Natural killer cell (primary cell): ENCODE measurements at places on chromosomes 16 and 17.
A peak's percentile ranks its signal among the peaks of the same experiment; 100 is the strongest.

DNA sequence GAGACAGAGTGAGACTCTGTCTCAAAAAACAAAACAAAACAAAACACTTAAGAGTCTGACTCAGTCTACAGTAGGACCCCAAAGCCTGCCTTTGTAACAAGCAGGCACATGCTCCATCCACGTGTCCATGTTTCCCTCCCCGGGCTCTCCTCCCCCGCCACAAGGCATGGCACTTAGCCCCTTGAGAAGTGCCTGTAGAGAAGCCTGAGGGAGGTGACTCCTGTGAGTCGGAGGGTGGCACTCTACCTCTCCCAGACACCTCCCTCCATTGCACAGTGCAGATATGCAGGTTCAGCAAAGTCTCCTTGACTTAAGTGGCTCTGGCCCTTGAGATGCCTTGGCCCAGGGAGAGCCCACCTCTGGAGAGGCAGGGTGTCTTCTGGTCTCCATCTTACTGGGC is 6.8 kb downstream of the FHOD1 start:
- no peak for DNase-seq

- no peak for DNase-seq
These were observed 184.9 kb downstream of the SEC14L1 start for GRCh38 chr17:77325577-77326075.

GRCh38 chr17:27329146-27329805 is 35.4 kb downstream of the WSB1 start:
- no peak for DNase-seq

GRCh38 chr17:7282752-7283321 is 1.3 kb downstream of the SLC2A4 start:
- no peak for DNase-seq

DNA sequence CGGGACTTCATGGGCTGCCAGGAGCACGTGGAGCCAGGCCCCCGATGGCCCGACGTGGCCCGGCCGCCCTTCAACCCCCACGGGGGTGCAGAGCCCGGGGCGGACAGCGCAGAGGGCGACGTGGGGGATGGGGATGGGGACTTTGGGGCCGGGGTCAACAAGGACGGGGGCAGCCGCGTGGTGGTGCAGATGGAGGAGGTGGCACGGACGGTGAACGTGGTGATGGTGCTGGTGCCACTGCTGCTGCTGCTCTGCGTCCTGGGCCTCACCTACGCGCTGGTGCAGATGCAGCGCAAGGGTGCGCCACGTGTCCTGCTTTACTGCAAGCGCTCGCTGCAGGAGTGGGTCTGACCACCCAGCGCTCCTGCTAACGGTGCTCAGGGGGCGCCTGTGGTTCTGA is 19.5 kb downstream of the MMP15 start:
- DNase-seq: no peak

DNA sequence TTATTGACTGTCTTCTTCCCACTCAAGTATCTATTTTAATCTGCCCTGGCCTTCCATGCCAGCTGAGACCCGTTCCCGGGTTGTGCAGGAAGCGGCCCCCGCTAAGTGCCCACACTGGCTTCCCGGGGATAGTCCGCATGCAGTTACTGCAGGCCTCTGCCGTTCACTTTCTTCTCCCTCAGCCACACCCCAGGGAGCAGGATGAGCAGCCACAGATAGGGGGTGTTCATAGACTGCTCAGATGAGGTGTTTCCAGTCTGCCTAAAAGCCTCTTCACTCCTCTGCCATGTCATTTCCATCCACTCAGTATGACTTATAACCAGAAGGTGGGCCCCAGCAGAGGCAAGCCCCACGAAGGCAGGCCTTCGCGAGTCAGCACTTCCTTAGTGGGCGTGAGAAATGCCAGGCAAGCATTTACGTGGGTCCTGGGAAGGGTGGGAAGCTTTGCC is 7.7 kb downstream of the MED9 start:
- DNase-seq: no peak

- DNase-seq: peak; percentile 24
These were observed 49.6 kb downstream of the COX10 start for GRCh38 chr17:14118951-14119350.

DNA sequence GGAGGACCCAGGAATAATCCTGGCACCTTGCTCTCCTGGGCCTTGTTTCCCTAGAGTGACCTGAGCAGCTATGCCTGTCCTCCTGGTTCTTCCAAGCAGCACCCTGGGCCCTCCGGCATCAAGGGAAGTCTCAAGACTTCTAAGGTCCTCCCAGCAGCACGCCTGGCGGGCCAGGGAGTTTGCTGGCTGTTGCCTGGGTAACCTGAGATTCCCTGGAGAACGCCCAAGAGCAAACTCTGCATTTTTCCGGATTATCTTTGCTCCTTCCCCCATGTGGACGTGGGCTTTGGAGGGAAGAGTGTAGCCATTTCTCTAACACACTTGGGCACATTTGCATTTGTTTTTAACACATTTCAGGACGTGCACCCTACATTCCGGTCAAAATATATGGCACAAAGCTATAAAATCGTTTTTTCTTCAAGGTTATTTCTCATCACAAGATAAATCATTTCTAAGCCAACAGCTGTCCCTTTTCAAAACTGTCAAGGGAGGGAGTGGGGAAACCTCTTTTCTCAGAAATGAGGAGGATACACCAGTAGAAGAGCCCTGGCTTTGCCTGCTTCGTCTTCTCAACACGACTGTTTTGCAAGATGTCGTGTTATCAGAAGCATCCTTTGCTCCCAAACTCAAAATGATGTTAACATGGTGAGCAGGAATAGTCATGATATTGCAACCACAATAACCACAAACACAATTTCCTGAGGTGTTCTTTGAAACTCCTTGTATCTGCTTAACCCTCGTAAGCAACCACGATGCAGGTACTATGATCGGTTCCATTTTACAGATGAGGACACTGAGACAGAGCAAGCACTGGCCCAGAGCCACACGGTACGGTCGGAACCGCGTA is 116.5 kb downstream of the ADCY9 start:
- no peak for DNase-seq

GRCh38 chr16:30383521-30383920 is 1.2 kb upstream of the SEPTIN1 start:
- no peak for DNase-seq

DNA sequence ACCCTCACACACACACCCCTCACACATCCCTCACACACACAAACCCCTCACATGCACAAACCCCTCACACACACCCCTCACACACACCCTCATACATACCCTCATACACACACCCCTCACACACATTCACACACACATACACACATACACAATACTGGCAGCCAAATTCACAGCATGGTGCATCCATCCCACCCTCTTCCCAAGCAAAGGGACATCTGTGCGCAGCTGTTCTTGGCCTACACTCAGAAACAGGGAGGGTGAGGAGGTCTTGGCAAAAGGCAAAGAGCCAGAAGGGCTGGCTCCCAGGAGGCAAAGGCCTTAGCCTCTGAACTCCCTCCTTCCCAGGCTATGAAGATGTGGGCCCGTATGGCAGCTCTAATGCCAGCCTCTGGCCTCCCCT is 23.4 kb downstream of the C17orf67 start:
- no peak for DNase-seq

DNA sequence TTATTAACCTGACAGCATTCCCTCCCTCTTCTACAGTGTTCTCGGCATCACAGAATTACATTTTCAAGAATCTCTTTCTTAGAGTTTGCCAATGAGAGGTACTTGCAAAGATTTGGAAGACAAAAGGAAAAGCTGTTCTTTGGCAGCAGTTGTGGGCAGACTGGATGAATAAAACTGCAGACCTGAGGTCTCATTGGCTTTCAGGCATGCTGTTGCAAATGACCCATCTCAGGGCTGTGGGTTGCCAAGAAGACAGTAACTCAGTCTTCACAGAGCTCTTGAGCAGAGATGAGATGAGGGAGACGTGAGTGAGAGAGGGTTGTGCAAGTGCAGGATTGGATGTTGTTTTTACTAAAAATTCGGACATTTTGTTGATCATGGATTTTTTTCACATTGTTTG is 11.3 kb upstream of the USP31 start:
- DNase-seq: no peak

DNA sequence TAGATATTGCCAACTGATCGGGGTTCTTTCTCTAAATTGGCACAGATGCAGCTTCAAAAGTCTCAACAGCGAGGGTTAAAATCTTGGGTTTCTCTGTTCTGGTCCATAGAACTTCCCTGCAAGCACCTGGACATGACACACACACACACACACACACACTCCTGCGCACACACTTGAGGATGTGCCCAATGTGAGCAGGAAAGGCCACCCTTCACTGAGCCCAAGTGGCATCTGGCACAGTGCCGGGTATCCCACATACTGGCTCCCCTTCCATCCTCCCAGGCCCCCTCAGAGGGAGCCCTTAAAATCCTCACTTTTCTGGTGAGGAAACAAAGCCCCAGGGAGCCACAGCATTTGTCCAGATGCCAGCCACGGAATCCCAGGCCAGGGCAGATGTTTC is 55.5 kb downstream of the ZNF423 start:
- no peak for DNase-seq

GRCh38 chr17:38797158-38797490 is 2.2 kb downstream of the PIP4K2B start:
- no peak for DNase-seq

DNA sequence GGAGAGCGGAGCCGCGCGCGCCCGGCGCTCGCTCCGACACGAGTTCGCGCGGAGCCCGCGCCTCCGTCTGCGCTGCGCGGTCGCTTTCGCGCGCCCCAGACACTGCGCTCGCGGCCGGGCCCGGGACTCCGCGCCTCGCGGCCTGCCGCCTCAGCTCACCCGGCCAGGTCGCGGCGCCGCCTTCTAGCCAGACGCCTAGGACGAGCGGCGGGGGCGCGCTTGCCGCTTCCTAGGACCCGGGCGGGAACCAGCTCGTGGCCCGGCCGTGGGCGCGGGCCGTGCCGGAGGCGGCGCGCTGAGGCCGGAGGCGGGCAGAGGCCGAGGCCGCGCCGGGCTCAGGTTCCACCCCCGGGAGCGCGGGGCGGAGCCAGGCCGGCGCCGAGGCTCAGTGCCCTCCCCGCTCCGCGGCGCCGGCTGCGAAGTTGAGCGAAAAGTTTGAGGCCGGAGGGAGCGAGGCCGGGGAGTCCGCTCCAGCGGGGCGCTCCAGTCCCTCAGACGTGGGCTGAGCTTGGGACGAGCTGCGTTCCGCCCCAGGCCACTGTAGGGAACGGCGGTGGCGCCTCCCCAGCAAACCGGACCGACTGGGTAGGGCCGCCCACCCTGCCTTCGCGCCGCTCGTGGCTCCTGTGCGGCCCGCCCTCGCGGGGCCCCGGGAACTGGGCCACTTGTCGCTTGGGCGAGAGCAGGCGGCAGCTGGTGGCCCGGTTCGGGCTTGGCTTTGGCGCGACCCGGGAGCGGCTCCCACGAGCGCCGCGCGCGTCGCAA is at the start of gene SPHK1:
SPHK1 (plus strand) TSS at position 388 of the 765 bp plus-strand sequence. CDS start 1,036 bp downstream, outside the sequence.
- peak; percentile 68 for DNase-seq

GRCh38 chr16:22665803-22666202 is 148.2 kb upstream of the HS3ST2 start:
- DNase-seq: no peak

DNA sequence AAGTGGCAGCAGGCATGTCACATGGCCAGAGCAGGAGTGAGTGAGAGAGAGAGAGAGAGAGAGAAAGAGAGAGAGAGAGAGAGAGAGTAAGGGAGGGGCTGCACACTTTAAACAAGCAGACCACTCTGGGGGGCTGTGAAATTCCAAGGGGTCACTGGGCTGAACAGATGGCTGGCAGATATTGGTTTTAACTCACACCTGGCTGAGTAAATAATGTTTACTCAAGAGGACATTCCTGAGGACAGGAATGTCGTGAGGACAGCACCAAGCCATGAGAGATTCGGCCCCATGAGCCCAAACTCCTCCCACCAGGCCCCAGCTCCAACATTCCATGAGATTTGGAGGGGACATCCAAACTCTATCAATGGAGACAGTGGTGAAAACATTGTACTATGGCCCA is 269.7 kb downstream of the CBLN1 start:
- DNase-seq: no peak

GRCh38 chr16:28537076-28537475 is 1.7 kb downstream of the NUPR1 start:
- DNase-seq: no peak

DNA sequence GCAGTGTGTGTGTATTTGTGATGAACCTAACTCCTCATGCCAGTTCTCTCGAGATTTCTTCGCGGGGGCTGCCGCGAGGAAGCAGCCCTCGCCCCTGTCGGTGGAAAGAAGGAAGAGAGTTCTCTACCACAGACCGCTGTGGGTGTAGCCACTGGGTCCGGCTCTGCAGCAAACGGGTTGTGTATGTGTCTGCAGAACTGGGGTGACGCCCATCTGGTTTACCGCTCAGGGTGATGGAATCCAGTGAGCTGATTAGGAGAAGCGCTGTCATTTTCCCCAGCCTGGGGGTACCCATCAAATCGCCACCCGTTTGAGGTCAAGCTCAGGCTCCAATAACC is 7.7 kb downstream of the CORO6 start:
- peak; percentile 85 for DNase-seq

- peak; percentile 84 for DNase-seq
These were observed 674 bp downstream of the C17orf75 start for GRCh38 chr17:32341141-32341856.

DNA sequence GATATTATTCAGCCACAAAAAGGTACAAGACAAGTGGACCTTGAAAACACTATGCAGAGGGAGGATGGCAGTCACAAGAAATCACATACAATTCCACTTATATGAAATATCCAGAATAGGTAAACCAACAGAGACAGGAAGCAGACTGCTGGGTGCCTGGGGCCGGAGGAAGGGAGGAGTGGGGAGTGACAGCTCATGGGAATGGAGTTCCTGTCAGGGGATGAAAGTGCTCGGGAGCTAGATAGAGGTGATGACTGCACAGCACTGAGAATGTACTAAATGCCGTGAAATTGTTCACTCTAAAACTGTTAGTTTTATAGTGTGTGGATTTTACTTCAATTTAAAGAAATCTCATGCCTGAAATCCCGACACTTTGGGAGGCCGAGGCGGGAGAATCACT is 74.2 kb upstream of the MED9 start:
- DNase-seq: no peak

- no peak for DNase-seq
These were observed 845.2 kb downstream of the CDH11 start for GRCh38 chr16:64276646-64277045.

GRCh38 chr17:75517297-75517865 is 1.1 kb downstream of the TSEN54 start:
- no peak for DNase-seq

GRCh38 chr16:84989749-84990620 is 21.4 kb downstream of the ZDHHC7 start:
- no peak for DNase-seq

DNA sequence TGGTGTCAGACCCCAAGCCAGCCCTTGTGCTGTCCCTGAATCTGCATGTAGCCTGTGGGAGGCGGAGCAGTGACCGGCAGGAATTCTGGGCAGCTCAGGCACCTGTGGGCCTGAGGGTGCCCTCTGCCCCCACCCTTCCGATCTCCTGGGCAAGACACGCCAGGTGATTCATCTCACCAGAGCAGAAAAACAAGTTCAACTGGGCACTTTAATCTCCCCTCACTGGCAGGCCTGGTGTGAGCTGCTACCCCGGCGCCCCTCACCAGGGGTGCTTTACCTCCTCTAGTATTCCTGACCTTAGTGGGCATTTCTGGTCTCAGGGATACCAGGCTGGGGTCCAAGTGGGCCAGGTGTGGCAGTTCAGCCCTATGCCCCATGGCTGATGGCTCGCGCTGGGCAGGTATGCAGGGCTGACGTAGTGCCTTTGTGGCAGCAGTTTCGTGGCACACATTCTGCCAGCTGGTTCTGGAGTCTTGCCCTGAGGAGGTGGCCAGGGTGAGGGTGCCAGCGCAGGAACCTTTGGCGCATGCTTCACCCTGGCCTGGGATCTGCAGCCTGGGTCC is 6.0 kb downstream of the ERBB2 start:
- DNase-seq: no peak
